Right atrium auricular region (tissue), 2 donors: ENCODE measurements at places on chromosomes 2 and 18.
A peak's percentile ranks its signal among the peaks of the same experiment; 100 is the strongest.

DNA sequence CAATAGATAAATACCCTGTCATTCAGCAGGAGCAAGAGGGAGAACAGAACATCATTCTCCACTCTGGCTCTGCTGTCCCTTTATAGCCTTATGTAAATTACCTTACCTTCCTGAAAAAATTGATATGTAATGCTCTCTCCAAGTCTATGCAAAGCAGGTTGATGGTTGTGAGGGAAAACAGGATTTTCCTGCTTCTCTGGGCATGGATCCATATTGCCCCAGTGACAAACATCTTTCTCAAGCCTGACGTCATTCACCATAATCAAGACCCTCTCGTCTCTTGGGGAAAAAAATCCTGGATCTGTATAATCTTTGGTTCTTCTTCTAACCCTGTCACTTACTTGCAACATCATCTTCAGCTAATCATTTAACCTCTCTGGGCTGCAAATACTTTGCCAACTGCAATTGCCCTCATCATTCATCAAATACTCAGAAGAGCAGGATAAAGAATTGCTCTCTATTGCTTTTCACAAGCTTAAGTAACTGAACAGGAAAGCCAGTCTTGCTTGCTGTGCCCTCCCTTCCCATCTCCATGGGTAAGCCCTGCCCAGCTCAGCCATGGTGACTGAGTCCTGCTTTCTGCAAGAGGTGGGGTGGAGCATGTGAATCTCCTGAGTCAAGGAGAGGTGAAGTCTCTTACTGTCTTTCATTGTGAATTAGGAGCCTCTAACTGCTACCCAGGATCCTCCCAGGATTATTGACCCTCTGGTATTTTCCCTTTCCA is 123.7 kb upstream of the KLF7 start:
- H3K4me1 ChIP-seq, result peaks cover 21% of the 10 kb centered on the region
- no peak overlapping the region for H3K4me3 ChIP-seq
- no peaks in the 10 kb centered on the region for H3K27me3 ChIP-seq
- H3K36me3 ChIP-seq, result no peaks in the 10 kb centered on the region
- no peak for DNase-seq

- no peaks in the 10 kb centered on the region for H3K36me3 ChIP-seq
- H3K27ac ChIP-seq, result no peak overlapping the region
- no peaks in the 10 kb centered on the region for H3K4me1 ChIP-seq
- DNase-seq, result no peak
- H3K4me3 ChIP-seq, result no peak overlapping the region
Observed at GRCh38 chr2:232142049-232142448, 180.5 kb downstream of the DIS3L2 start.

GRCh38 chr2:21097331-21097730 is 26.4 kb upstream of the TDRD15 start:
- DNase-seq, result no peak
- no peaks in the 10 kb centered on the region for H3K27me3 ChIP-seq
- H3K27ac ChIP-seq, result no peak overlapping the region
- H3K4me3 ChIP-seq, result no peak overlapping the region
- H3K4me1 ChIP-seq, result no peaks in the 10 kb centered on the region

GRCh38 chr2:79801082-79801481 is 288.2 kb downstream of the CTNNA2 start:
- no peaks in the 10 kb centered on the region for H3K36me3 ChIP-seq
- DNase-seq, result no peak
- no peak overlapping the region for H3K27ac ChIP-seq
- H3K4me1 ChIP-seq, result no peaks in the 10 kb centered on the region
- no peak overlapping the region for H3K4me3 ChIP-seq
- no peaks in the 10 kb centered on the region for H3K27me3 ChIP-seq

DNA sequence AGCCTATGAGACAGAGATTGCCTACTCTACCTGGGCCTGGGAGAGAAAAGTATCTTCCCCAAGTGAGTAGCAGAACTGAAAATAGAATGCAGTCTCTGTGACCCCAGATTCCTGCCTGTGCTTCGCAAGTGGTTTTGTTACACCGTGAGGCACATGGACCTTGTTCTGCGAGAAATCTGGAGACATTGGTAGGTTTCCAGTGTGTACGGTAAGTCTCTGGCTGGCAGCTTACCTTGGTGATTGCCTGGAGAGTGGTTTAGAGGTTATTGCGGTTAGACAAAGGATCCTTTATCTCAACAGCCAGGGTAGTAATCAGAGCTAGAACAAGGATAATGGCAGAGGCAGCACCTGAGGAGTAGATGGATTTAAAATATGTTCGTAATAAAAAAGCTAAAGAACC is 606.0 kb upstream of the GCFC2 start:
- DNase-seq, result no peak
- H3K4me1 ChIP-seq, result no peaks in the 10 kb centered on the region
- H3K27me3 ChIP-seq, result no peaks in the 10 kb centered on the region
- H3K4me3 ChIP-seq, result no peak overlapping the region
- H3K27ac ChIP-seq, result no peak overlapping the region

DNA sequence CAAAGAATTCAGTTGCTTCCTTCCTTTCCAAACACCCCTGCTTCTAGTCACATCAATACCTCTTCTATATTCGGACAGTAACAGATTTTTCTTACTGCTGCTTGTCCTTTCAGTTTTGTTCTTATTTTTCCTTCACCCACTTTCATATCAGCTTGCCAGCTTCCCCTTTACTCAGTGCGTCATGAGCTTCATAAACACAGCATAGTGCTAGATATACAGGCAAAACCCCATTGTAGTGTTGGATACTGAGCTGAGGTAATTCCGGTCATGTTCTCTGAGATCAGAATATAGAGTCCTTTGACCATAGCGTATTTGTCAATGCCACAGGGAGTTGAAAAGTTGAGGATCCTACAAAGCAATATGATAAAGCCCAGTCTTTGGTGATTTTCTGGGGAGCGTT is 2.4 kb downstream of the FARP2 start:
- no peak overlapping the region for H3K4me3 ChIP-seq
- H3K4me1 ChIP-seq, result peaks cover 26% of the 10 kb centered on the region
- H3K27me3 ChIP-seq, result no peaks in the 10 kb centered on the region
- no peak for DNase-seq
- no peak overlapping the region for H3K27ac ChIP-seq

GRCh38 chr2:68435615-68436014 is 31.5 kb downstream of the FBXO48 start:
- H3K27me3 ChIP-seq, result no peaks in the 10 kb centered on the region
- no peaks in the 10 kb centered on the region for H3K4me1 ChIP-seq
- H3K36me3 ChIP-seq, result no peaks in the 10 kb centered on the region
- no peak overlapping the region for H3K4me3 ChIP-seq
- peak overlapping the region; percentile 42 for H3K27ac ChIP-seq

- H3K36me3 ChIP-seq, result no peaks in the 10 kb centered on the region
- no peak for DNase-seq
- H3K27ac ChIP-seq, result no peak overlapping the region
- H3K4me3 ChIP-seq, result no peak overlapping the region
- no peaks in the 10 kb centered on the region for H3K27me3 ChIP-seq
Observed at GRCh38 chr2:148554459-148555247, 89.9 kb upstream of the EPC2 start.

GRCh38 chr18:22624176-22624575 is 206.5 kb upstream of the CTAGE1 start:
- no peaks in the 10 kb centered on the region for H3K27me3 ChIP-seq
- DNase-seq, result no peak
- H3K4me1 ChIP-seq, result no peaks in the 10 kb centered on the region
- no peaks in the 10 kb centered on the region for H3K36me3 ChIP-seq

GRCh38 chr2:71896385-71897136 is 251.1 kb downstream of the CYP26B1 start:
- no peaks in the 10 kb centered on the region for H3K36me3 ChIP-seq
- H3K4me1 ChIP-seq, result no peaks in the 10 kb centered on the region
- no peaks in the 10 kb centered on the region for H3K27me3 ChIP-seq
- no peak overlapping the region for H3K27ac ChIP-seq
- DNase-seq, result peak; percentile 23
- H3K4me3 ChIP-seq, result no peak overlapping the region

DNA sequence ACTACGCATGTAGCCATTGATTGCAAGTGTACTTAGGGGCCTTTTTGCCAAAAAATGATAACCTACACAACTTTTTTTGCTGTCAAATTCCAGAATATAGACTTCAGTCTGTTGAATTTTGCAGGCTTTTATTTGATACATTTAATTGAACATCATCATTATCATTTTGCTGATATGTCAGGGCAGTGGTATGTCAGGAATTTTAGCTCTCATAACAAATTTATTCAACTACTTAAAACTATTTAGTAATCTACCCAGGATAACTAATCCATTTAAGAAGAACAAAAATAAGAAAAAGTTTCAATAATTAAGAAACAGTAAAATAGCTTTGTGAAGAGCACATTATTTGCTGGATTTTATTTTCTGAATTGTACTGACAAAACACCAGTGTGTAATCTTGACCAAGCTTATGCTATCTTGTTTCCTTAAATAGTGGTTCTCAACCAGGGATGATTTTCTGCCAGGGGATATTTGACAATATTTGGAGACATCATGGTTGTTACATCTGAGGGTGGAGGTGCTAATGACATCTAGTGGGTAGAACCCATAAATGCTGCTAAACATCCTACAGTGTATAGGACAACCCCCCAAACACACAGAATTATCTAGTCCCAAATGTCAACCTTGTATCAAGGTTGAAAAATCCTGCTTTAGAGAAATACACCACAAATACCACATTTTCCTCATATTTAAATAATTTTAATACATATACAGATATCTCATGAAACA is 12.1 kb upstream of the TTN start:
- H3K27me3 ChIP-seq, result no peaks in the 10 kb centered on the region
- peaks cover 11% of the 10 kb centered on the region for H3K4me1 ChIP-seq
- H3K36me3 ChIP-seq, result no peaks in the 10 kb centered on the region
- no peak overlapping the region for H3K4me3 ChIP-seq
- DNase-seq, result no peak

- no peak for DNase-seq
- H3K27ac ChIP-seq, result no peak overlapping the region
- no peaks in the 10 kb centered on the region for H3K27me3 ChIP-seq
- H3K36me3 ChIP-seq, result no peaks in the 10 kb centered on the region
Observed at GRCh38 chr18:14025306-14025940, 106.8 kb downstream of the ZNF519 start.

GRCh38 chr18:55544014-55544413 is 44.0 kb downstream of the TCF4 start:
- no peak overlapping the region for H3K27ac ChIP-seq
- no peak overlapping the region for H3K4me3 ChIP-seq
- no peak for DNase-seq
- H3K36me3 ChIP-seq, result no peaks in the 10 kb centered on the region

GRCh38 chr18:44911773-44912172 is 231.1 kb downstream of the SETBP1 start:
- no peak overlapping the region for H3K4me3 ChIP-seq
- H3K36me3 ChIP-seq, result no peaks in the 10 kb centered on the region
- no peak overlapping the region for H3K27ac ChIP-seq
- H3K4me1 ChIP-seq, result no peaks in the 10 kb centered on the region
- DNase-seq, result no peak

GRCh38 chr18:50104421-50104820 is 90.5 kb downstream of the MYO5B start:
- no peaks in the 10 kb centered on the region for H3K27me3 ChIP-seq
- no peaks in the 10 kb centered on the region for H3K4me1 ChIP-seq
- H3K27ac ChIP-seq, result no peak overlapping the region
- H3K36me3 ChIP-seq, result no peaks in the 10 kb centered on the region

GRCh38 chr18:54242327-54242726 is 17.9 kb upstream of the MBD2 start:
- H3K27me3 ChIP-seq, result no peaks in the 10 kb centered on the region
- H3K4me1 ChIP-seq, result no peaks in the 10 kb centered on the region
- no peak for DNase-seq
- no peak overlapping the region for H3K4me3 ChIP-seq

GRCh38 chr2:12110074-12110473 is 363.6 kb downstream of the LPIN1 start:
- no peak overlapping the region for H3K27ac ChIP-seq
- no peak overlapping the region for H3K4me3 ChIP-seq
- no peak for DNase-seq
- no peaks in the 10 kb centered on the region for H3K27me3 ChIP-seq
- H3K36me3 ChIP-seq, result no peaks in the 10 kb centered on the region

DNA sequence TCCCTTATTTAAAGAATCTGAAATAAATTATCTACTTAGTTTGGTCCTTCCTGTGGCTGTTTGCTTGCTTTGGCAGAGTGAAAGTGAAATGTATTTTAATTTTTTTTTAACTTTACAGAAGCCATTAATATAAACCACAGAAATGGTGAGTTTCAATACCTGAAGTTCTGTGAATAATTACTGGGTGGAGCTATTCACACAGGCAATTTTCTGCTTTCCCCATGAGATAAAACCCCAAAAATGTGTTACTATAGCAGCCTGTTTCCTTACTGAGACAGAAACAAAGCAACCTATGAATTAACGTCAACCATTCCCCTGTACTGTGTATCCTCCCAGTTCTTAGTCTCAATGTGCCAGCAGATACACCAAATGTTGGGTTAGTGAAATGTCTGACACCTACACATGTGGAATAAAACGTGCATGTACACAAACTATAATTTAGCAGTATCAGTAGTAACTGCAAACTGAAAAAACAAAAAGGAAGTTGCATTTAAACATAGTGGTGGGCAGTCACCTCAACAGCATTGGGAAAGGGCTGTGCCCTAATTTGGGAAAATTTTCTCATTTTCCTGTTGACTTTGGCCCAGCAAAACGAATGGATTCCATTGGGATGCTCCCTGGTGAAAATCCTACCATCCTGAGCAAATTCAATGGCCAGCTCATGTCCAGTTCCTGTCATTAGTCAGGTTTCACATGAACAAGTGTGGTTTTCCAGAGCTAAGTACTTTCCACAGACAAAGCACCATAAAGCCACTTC is 73.1 kb upstream of the RMDN2 start:
- no peak overlapping the region for H3K4me3 ChIP-seq
- H3K27ac ChIP-seq, result peak overlapping the region; percentile 59
- no peaks in the 10 kb centered on the region for H3K4me1 ChIP-seq

GRCh38 chr2:99860720-99861375 is 281.5 kb downstream of the AFF3 start:
- no peak overlapping the region for H3K27ac ChIP-seq
- no peak for DNase-seq
- H3K36me3 ChIP-seq, result no peaks in the 10 kb centered on the region
- H3K4me3 ChIP-seq, result no peak overlapping the region
- no peaks in the 10 kb centered on the region for H3K27me3 ChIP-seq

DNA sequence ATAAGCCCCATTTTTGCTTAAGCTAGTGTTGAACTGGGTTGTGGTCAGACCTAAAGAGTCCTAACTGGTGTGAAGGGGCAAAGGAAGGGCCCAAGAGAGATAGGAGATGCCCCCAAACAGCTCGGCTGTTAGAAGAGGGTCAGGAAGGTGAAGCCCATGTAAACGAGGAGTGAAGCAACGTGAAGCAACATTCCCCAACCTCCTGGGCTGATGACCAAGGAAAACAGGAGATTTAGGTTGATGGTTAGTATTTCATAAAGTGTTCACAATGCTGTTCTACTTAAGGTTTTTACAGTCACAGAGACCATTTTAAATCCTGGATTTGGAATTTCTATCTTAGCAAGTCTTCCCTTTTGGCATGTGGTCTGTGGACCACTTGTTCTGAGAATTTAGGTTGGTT is 144.0 kb upstream of the SERPINE2 start:
- no peak overlapping the region for H3K27ac ChIP-seq
- H3K4me1 ChIP-seq, result no peaks in the 10 kb centered on the region
- no peak for DNase-seq
- no peak overlapping the region for H3K4me3 ChIP-seq

- H3K27me3 ChIP-seq, result no peaks in the 10 kb centered on the region
- no peak overlapping the region for H3K4me3 ChIP-seq
- no peak overlapping the region for H3K27ac ChIP-seq
- H3K36me3 ChIP-seq, result peaks cover 28% of the 10 kb centered on the region
- DNase-seq, result no peak
Observed at GRCh38 chr2:201275069-201275468, 14.7 kb downstream of the CASP8 start.

GRCh38 chr2:199480966-199481365 is 23.2 kb upstream of the SATB2 start:
- H3K36me3 ChIP-seq, result no peaks in the 10 kb centered on the region
- no peaks in the 10 kb centered on the region for H3K27me3 ChIP-seq
- no peak overlapping the region for H3K27ac ChIP-seq
- DNase-seq, result no peak
- no peak overlapping the region for H3K4me3 ChIP-seq
- no peaks in the 10 kb centered on the region for H3K4me1 ChIP-seq
